MCF 10A (cell line): ENCODE measurements at places on chromosomes 6 and 20. TPM values are rescaled to one million over a fixed set of nuclear protein-coding genes. Genes with fewer than 3 reads are reported as not detected.
A peak's percentile ranks its signal among the peaks of the same experiment; 100 is the strongest.

MPIG6B gene
- not detected in 2 replicates for total RNA-seq

DNA sequence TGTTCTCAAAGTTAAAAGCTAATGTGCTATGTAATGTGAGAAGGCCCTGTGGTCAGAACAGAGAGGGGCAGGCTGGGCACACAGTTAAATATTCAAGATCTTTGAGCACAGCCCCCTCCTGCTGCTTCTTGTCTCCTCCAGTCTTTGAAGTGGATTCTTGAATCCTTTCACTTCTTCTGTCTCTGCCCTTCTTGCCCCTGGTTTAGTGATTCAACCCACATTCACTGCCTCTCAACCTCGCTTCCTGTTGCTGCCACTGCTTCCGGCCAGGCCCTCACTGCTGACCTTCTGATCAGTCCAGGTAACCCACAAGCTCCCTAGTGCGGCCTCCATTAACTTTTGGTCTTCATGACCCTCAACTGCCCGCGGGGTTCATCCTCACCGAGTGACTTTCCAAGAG is 417.3 kb upstream of the NOX3 start:
- H3K4me3 ChIP-seq: no peak overlapping the region
- H3K36me3 ChIP-seq: peaks cover 6% of the 10 kb centered on the region
- no peaks in the 10 kb centered on the region for H3K4me1 ChIP-seq
- DNase-seq: no peak

MYMX gene
- total RNA-seq: not detected in 2 replicates

- DNase-seq: no peak
- H3K4me1 ChIP-seq: peaks cover 47% of the 10 kb centered on the region
These were observed 27.1 kb upstream of the FAM83C start for GRCh38 chr20:35319192-35319870.

DNA sequence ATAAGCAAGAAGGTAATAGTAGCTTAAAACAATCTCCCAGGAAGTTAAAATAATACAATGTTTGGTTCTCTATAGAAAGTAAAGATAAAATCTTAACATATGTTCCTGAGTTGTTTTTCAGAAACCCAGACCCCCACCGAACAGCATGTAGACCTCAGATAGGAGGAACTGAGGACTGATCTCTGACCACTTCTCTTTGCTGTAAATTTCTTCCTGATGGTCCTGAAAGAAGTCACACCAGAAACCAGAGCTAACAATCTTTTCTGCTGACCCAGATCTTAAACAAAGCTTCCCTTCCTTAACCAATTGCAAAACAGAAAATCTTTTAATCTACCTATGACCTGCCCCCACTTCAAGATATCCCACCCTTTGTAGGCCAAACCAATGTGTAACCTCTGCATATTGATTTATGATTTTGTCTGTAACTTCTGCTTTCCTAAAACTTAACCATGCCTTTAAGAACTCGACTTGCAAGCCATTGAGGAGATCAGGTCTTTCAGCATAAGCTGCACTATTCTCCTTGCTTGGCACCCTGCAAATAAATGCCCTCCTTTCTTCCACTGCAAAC is 21.9 kb upstream of the BEND6 start:
- no peaks in the 10 kb centered on the region for H3K36me3 ChIP-seq
- H3K4me1 ChIP-seq: peaks cover under 1% of the 10 kb centered on the region
- H3K4me3 ChIP-seq: no peak overlapping the region

DNA sequence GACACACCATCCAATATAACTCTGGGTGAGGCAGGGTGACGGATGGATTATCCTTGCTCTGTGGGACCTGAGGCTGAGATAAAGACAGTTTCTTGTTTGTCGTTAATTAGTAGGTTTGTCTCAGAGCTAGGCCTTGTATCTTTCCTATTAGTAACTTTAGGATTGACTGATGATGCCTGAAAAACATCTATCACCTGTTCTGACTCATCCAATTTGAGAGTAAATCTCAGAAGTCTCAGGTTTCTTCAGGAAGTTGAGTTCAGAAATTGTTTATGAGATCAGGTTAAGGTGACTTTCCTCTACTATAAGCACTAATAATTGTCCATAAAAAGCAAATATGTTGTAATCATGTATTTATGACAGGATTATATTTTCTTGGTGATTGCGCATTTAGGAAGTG is 129.5 kb upstream of the SUPT3H start:
- H3K27me3 ChIP-seq: no peaks in the 10 kb centered on the region
- no peak overlapping the region for H3K27ac ChIP-seq
- H3K36me3 ChIP-seq: peaks cover 3% of the 10 kb centered on the region
- H3K4me3 ChIP-seq: no peak overlapping the region

DNA sequence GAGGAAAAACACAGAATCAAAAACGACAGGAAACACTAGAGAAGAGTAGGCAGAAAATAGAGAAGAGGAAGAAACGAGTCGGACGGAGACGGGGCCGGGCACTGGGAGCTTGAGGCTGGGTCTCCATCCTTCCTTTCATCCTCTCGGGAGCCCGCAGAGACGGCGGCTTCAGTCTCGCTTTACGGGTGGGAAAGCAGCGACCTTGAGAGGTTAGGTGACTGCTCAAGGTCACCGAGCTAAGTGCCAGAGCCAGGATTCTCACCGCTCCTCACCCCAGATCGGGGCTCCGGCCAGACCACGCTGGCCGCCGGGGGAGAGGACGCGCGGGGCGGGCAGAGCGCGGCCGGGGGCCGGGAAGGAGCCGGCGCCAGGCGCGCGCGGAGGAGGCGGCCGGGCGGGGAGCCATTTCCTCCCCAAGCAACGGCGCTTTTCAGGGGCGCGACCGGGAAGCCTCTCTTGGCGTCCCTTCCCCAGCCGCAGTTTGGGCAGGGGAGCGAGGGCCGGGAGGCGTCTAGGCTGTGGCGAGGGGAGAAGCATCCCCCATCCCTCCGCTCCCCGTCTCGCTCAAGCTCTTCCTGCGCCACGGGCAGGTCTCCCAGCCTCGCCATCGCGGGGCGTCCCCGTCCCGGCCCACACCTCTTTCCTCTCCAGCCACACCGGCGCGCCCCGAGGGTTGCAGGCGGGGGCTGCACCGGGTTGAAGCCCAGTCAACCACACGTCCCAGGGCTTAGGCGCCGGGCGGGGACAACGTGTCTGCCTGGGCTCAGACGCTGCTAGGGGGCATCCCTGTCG is 24.1 kb upstream of the MAP3K7 start:
- DNase-seq: no peak
- peak overlapping the region; percentile 42 for H3K4me3 ChIP-seq
- H3K27ac ChIP-seq: no peak overlapping the region
- H3K4me1 ChIP-seq: no peaks in the 10 kb centered on the region
- H3K36me3 ChIP-seq: no peaks in the 10 kb centered on the region
- peaks cover 93% of the 10 kb centered on the region for H3K27me3 ChIP-seq

WFDC12 gene
- not detected in 2 replicates for total RNA-seq

GRCh38 chr20:38674092-38674764 is 50.1 kb upstream of the SLC32A1 start:
- H3K4me1 ChIP-seq: no peaks in the 10 kb centered on the region
- no peak overlapping the region for H3K4me3 ChIP-seq
- peaks cover 24% of the 10 kb centered on the region for H3K27me3 ChIP-seq
- no peak for DNase-seq
- no peak overlapping the region for H3K27ac ChIP-seq

DNA sequence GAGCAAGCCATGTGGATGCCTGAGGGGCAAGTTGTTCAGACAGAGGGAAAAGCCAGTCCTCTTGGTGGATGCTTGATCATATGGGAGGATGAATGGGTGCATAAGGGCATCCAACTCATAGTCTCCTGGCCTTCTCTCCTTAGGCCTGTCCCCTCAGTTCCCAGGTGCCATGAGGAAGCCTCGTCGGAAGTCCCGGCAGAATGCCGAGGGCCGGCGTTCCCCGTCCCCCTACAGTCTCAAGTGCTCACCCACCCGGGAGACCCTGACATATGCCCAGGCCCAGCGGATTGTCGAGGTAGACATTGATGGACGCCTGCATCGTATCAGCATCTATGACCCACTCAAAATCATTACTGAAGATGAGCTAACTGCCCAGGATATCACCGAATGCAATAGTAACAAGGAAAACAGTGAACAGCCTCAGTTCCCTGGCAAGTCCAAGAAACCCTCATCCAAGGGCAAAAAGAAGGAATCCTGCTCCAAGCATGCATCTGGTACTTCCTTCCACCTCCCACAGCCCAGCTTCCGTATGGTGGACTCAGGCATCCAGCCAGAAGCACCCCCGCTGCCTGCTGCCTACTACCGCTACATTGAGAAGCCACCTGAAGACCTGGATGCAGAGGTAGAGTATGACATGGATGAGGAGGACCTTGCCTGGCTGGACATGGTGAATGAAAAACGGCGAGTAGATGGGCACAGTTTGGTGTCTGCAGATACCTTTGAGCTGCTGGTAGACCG is 3.8 kb downstream of the BRPF3 start:
- no peak overlapping the region for H3K27ac ChIP-seq
- DNase-seq: no peak
- peaks cover 16% of the 10 kb centered on the region for H3K36me3 ChIP-seq

DNA sequence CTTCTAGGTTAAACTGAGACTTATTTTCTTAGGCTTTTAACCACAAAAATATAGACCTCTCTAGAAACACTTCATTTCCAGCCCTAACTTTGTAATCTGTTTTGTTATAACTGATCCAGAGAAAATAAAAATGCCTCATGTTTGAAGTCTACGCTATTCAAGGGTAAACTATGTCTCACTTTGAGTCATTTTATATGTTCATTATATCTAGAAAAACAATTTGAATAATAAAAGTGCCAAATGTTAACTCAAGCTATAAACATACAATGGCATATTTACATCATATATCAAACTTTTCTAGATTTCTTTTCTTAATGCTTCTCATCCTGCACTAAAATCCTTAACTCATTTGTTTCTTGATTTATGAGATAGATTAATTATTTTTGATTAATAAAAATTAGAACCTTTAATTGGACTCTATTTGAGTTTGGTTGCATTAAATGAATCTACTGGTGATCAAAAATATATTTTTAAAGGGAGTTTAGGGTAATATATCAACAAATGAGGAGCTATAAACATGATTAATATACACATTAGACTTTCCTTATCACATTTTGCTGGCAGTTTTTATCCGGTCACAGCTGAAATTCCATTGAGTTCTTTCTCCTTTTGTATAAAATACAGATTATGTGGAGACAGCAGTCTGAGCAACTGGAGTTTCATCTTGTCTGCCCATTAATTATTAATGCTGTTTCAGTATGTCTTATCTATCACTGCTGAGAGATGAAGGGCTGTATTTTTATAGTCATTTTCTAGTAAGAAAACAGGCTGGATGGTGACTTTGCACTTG is 246.5 kb downstream of the TBX18 start:
- H3K27ac ChIP-seq: no peak overlapping the region
- H3K36me3 ChIP-seq: no peaks in the 10 kb centered on the region
- H3K27me3 ChIP-seq: no peaks in the 10 kb centered on the region
- no peak for DNase-seq

GRCh38 chr20:39605908-39606307 is 643.8 kb downstream of the DHX35 start:
- H3K36me3 ChIP-seq: no peaks in the 10 kb centered on the region
- H3K27ac ChIP-seq: no peak overlapping the region
- H3K4me1 ChIP-seq: peaks cover 12% of the 10 kb centered on the region
- no peaks in the 10 kb centered on the region for H3K27me3 ChIP-seq
- DNase-seq: peak; percentile 87

DNA sequence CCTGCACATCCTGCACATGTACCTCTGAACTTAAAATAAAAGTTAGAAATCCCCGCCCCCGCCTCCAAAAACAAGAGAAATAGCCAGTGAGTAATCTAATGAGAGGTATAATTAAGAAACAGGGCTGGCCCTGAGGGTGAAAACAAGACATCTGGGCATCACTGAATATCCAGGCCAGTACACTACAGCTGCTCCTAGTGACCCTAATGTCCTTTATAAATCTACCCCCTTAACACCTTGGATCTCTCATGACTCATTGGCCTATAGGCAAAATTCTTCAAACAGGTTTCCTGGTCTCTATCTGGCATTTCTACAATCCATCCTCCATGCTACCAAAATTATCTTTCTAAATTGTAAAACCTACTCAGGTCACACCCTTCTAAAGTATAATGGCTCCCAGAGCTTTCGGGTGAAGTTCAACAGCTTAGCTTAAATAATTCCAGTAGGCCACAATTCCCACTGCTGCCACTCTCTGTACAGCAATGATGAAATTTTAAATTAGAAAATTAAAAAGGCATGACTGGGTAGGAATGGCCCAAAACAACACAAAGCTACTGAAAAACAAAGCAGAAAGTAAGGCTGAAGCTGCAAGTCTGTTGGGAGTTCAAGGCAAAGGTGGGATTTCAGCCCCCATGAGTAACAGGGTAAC is 260.9 kb downstream of the GMDS start:
- no peak overlapping the region for H3K27ac ChIP-seq
- no peak for DNase-seq
- H3K36me3 ChIP-seq: no peaks in the 10 kb centered on the region
- H3K4me3 ChIP-seq: no peak overlapping the region
- no peaks in the 10 kb centered on the region for H3K27me3 ChIP-seq
- peaks cover 12% of the 10 kb centered on the region for H3K4me1 ChIP-seq

GRCh38 chr20:46761566-46761965 is 52.1 kb downstream of the SLC2A10 start:
- H3K4me3 ChIP-seq: no peak overlapping the region
- no peak for DNase-seq
- H3K27ac ChIP-seq: no peak overlapping the region
- no peaks in the 10 kb centered on the region for H3K4me1 ChIP-seq
- peaks cover 27% of the 10 kb centered on the region for H3K27me3 ChIP-seq

STX11 gene
- 1.1 and 2.1 TPM in 2 replicates for total RNA-seq

DNA sequence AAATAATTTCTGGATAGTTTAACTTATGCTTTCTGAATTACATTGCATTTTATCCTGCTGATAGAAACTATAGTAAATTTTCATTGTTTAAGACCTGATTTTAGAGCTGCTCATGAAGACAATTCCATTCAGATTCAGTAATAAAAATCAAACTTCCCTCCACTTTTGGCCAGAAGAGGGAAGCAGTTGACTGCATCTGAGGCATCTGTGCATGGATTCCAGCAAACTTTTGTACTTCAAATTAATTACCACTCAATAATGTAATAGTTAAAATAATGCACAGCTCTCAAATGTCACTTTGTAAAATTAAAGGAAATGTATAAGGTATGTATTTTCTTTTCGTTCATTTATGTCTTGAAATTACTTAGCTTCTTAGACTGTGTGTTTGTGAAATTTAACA is 64.2 kb upstream of the SLC35B3 start:
- H3K36me3 ChIP-seq: no peaks in the 10 kb centered on the region
- H3K27me3 ChIP-seq: no peaks in the 10 kb centered on the region
- H3K4me3 ChIP-seq: no peak overlapping the region

GSTA2 gene
- not detected in 2 replicates for total RNA-seq

DNA sequence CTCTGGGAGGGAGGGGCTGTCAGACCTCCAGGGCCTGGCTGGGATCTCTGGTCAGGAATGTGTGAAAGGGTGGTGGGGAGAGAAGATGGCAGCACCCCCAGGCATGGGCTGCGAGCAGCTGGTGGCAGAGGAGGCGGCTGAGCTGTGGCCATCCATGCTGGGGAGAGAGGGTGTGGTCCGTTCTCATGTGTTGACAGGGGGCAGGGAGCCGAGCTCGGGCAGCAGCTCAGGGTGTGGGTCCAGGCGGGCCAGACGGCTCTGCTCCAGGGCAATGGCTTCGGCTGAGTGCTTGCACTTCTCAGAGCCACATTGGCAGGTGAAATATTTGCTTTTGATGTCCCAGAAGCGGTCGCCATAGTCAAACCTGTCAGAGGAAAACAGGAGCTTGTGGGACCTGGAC is 1.1 kb upstream of the SLC44A4 start:
- peaks cover 47% of the 10 kb centered on the region for H3K36me3 ChIP-seq
- DNase-seq: no peak
- no peaks in the 10 kb centered on the region for H3K27me3 ChIP-seq

- no peak overlapping the region for H3K27ac ChIP-seq
- no peaks in the 10 kb centered on the region for H3K4me1 ChIP-seq
- H3K4me3 ChIP-seq: no peak overlapping the region
- H3K36me3 ChIP-seq: peaks cover 24% of the 10 kb centered on the region
These were observed 3.9 kb upstream of the OTOR start for GRCh38 chr20:16744178-16744807.
